ENCODE measurements at places on chromosomes 7 and 10. TPM values are rescaled to one million over a fixed set of nuclear protein-coding genes. Genes with fewer than 3 reads are reported as not detected.

Gene ASZ1
- not detected for polyA plus RNA-seq

Gene FAM25G
- not detected for polyA plus RNA-seq

Gene SRGN
- polyA plus RNA-seq: 19.5 TPM

Gene ST8SIA6
- polyA plus RNA-seq: 2.4 TPM

Gene USP6NL
- 32.6 TPM for polyA plus RNA-seq

Gene TAS2R5
- 2.2 TPM for polyA plus RNA-seq

Gene HOXA10
- polyA plus RNA-seq: 142 TPM

Gene TMEM140
- 27.2 TPM for polyA plus RNA-seq

Gene GIMAP1
- polyA plus RNA-seq: 3.1 TPM

Gene CCDC126
- polyA plus RNA-seq: 21.1 TPM

Gene CPA1
- 2.5 TPM for polyA plus RNA-seq

Gene HPSE2
- 0.78 TPM for polyA plus RNA-seq

Gene PMS2
- 24.3 TPM for polyA plus RNA-seq

Gene GPR37
- polyA plus RNA-seq: 1.2 TPM

Gene BTBD16
- 0.36 TPM for polyA plus RNA-seq

Gene ZDHHC6
- polyA plus RNA-seq: 65.7 TPM

Gene CYP2C19
- not detected for polyA plus RNA-seq

Gene TSPAN12
- 201 TPM for polyA plus RNA-seq

Gene GIMAP4
- 27.7 TPM for polyA plus RNA-seq

Gene OR2A1
- 0.44 TPM for polyA plus RNA-seq

Gene NEURL1
- 1.3 TPM for polyA plus RNA-seq

Gene FKBP6
- 0.22 TPM for polyA plus RNA-seq

Gene FAS
- 12.9 TPM for polyA plus RNA-seq

Gene LRRTM3
- 4.4 TPM for polyA plus RNA-seq

Gene OPN4
- polyA plus RNA-seq: not detected

Gene CPXM2
- 6.4 TPM for polyA plus RNA-seq

Gene TLX1
- polyA plus RNA-seq: 0.06 TPM

Gene TWNK
- 18.6 TPM for polyA plus RNA-seq

Gene PNLIP
- not detected for polyA plus RNA-seq

Gene CHST15
- polyA plus RNA-seq: 19.3 TPM

Gene C10orf105
- polyA plus RNA-seq: 0.04 TPM

Gene CTAGE4
- polyA plus RNA-seq: 2.6 TPM

Gene SP8
- not detected for polyA plus RNA-seq

Gene SORCS3
- 4.1 TPM for polyA plus RNA-seq

Gene NPY4R2
- not detected for polyA plus RNA-seq

Gene NPTX2
- polyA plus RNA-seq: 3.0 TPM

Gene GFRA1
- 22.5 TPM for polyA plus RNA-seq

Gene WEE2
- not detected for polyA plus RNA-seq

Gene PPP3CB
- 66.2 TPM for polyA plus RNA-seq

Gene SLC35B4
- polyA plus RNA-seq: 24.8 TPM

Gene ASIC3
- 2.4 TPM for polyA plus RNA-seq

Gene ACTA2
- polyA plus RNA-seq: 189 TPM

Gene GRK5
- polyA plus RNA-seq: 15.8 TPM

Gene ARPC1A
- polyA plus RNA-seq: 111 TPM

Gene NUTM2A
- 3.7 TPM for polyA plus RNA-seq

Gene NME8
- not detected for polyA plus RNA-seq
